ENCODE measurements at places on chromosomes 12 and 14. TPM values are rescaled to one million over a fixed set of nuclear protein-coding genes. Genes with fewer than 3 reads are reported as not detected.
A peak's percentile ranks its signal among the peaks of the same experiment; 100 is the strongest.

SLC39A2 gene
- total RNA-seq = not detected

ALDH1L2 gene
- total RNA-seq = 1.1 TPM

SLC22A17 gene
- total RNA-seq = not detected

INHBE gene
- not detected for total RNA-seq

FITM1 gene
- 2.3 TPM for total RNA-seq

SIX4 gene
- not detected for total RNA-seq

KRT78 gene
- total RNA-seq = not detected

CAPZA3 gene
- total RNA-seq = not detected

WNT1 gene
- 2.0 TPM for total RNA-seq

- no peak overlapping the region for H3K4me3 ChIP-seq
- peaks cover 7% of the 10 kb centered on the region for H3K36me3 ChIP-seq
- H3K27ac ChIP-seq = peak overlapping the region; percentile 54
- H3K4me1 ChIP-seq = peaks cover 41% of the 10 kb centered on the region
These were observed 38.3 kb downstream of the NIN start for GRCh38 chr14:50792634-50793068.

DNA sequence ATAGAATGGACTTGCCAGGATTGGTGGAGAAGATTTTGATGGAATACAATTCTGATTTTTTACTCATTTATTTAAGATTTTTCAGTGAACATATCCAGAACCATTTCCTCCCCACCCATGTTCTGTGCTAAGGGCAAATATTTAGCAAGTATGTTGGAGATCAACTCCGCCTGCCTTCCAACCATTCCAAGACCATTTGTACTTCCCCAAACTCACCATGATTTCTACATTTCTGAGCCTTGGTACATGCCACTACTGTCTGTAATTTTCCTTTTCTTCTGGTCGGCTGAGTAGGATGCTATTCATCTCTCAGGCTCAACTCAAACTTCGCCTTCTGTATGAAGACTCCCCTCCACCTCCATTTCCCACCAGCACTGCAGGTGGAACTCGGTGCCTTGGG is 150.6 kb downstream of the NTF3 start:
- H3K27me3 ChIP-seq = no peaks in the 10 kb centered on the region
- H3K36me3 ChIP-seq = no peaks in the 10 kb centered on the region
- H3K4me1 ChIP-seq = no peaks in the 10 kb centered on the region
- DNase-seq = no peak

DNA sequence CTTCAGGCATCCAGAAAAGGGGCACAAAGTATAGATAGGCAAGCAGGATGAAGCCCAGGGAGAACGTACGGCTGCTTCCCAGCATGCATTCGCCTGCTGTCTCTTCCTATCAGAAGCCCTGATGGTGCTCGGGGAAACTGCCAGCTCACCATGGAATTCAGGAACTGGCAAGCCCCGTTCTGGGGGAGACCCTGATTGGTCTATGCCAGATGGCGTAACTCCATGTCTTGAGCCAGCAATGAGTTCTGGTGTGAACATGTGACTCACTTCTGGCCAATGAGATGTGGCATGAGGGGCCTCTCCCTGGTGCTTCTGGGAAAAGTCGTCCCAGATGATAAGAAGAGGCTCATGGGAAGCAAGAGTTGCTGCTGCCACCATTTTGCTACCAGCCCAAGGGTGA is 270.8 kb downstream of the BCL11B start:
- no peak for DNase-seq
- H3K4me3 ChIP-seq = no peak overlapping the region
- no peak overlapping the region for H3K27ac ChIP-seq
- H3K36me3 ChIP-seq = no peaks in the 10 kb centered on the region
- H3K4me1 ChIP-seq = no peaks in the 10 kb centered on the region

DNA sequence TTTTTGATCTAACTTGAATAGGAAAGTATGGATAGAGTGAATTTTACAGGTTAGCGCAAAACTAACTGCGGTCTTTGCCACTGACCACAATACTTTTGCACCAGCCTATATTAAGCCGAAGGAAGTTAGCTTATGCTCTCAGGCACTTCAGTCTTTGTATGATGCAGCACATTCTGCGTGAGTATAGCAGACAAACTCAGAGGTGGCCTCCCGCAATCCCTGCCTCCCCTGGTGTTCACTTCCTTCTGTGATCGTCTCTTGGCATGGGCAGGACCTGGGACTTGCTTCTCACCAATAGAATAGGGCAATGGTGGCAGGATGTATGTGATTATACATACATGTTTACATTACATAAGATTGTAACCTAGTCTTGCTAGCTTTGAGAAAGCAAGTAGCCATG is 10.3 kb upstream of the SLC6A13 start:
- H3K4me1 ChIP-seq = no peaks in the 10 kb centered on the region
- H3K36me3 ChIP-seq = no peaks in the 10 kb centered on the region
- no peak overlapping the region for H3K27ac ChIP-seq
- no peaks in the 10 kb centered on the region for H3K27me3 ChIP-seq
- no peak overlapping the region for H3K4me3 ChIP-seq

DNA sequence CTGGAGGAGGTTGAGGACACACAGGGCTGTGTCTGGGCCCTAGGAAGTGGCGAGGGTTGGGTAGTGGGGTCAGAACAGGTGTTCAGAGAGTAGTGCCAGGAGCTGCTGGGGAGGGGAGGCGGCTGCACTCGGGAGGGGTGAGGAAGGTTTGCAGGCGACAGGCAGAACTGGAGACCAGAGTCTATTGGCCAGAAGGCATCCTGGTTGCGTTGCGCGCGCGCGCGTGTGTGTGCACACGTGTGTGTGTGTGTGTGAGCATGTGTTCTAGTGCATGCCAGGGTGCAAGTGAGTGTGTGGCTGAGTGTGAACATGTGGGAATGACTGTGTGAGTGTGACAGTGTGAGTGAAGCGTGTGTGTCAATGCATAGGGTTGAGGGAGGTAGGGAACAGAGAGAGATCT is 86.4 kb downstream of the CCDC92 start:
- no peak for DNase-seq
- H3K36me3 ChIP-seq = no peaks in the 10 kb centered on the region
- H3K4me3 ChIP-seq = no peak overlapping the region
- no peaks in the 10 kb centered on the region for H3K4me1 ChIP-seq
- H3K27ac ChIP-seq = no peak overlapping the region
- H3K27me3 ChIP-seq = peaks cover 3% of the 10 kb centered on the region

DNA sequence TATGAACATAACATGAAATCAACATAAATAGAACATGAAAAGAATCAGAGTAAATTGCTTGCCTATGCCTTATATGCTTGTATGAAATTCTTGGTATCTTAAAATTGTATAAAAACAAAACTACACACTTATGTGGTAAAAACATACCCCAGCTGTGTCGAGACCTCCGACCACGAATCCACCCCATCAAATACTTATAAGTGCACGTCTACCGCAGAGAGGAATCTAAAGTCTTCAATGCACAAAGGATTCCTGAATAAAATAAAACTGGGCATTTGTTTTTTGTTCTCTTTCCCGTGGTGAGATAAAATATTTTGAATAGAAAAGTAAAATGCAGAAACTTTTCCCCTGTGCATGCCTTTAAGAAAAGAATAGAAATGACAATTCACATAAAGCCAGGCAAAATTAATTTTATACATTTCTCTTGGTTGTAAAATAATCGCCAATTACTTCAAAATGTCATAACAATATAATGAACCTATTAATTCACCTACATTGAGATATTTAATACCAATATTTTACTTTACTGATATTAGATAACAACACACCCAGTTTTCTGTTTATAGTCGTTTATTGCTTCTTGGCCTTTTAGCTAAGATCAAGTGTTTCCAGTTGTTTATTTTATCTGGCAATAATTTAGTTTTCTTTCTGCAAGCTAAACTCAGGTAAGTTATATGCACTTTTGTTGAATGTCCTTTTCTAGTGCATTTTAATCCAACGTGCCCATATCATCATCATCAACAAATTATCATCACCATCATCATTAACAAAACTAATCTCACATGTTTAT is 1.0 kb downstream of the KLRK1 start:
- peak overlapping the region; percentile 86 for H3K27ac ChIP-seq
- no peak for DNase-seq
- peaks cover 51% of the 10 kb centered on the region for H3K36me3 ChIP-seq
- H3K27me3 ChIP-seq = no peaks in the 10 kb centered on the region
- peaks cover 11% of the 10 kb centered on the region for H3K4me1 ChIP-seq

DNA sequence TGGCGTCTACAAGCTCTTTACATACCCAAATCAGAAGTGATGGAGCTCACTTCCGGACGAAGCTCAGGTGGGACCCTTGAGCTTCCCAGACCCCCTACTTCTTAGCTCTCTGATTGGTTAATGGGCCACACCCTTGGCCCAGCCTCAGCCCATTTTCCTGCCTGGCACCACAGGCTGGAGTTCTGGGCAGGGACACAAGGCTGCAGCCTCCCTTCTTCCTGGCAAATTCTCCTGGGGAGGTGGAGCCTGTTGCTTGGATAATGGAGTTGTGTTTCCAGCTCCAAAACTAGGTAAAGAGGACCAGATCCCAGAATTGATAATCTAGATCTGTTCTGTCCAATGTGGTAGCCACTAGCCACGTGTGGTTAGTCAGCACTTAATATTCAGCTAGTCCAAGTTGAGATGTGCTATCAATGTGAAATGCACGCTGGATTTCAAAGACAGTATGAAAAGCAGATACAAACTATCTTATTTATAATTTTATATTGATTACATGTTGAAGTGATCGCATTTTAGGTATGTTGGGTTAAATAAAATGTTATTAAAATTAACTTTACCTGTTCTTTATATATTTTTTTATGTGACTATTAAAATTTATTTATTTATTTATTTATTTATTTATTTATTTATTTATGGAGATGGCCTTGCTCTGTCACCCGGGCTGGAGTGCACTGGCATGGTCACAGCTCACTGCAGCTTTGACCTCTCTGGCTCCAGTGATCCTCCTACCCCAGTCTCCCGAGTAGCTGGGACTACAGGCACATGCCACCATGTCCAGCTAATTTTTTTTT is 12.6 kb upstream of the FAIM2 start:
- no peak overlapping the region for H3K4me3 ChIP-seq
- no peak overlapping the region for H3K27ac ChIP-seq
- H3K4me1 ChIP-seq = no peaks in the 10 kb centered on the region
- H3K36me3 ChIP-seq = no peaks in the 10 kb centered on the region

- no peak overlapping the region for H3K4me3 ChIP-seq
- H3K36me3 ChIP-seq = peaks cover 17% of the 10 kb centered on the region
- no peak overlapping the region for H3K27ac ChIP-seq
These were observed 56.4 kb downstream of the UBR7 start for GRCh38 chr14:93263416-93263815.

- no peaks in the 10 kb centered on the region for H3K27me3 ChIP-seq
- H3K4me1 ChIP-seq = no peaks in the 10 kb centered on the region
- H3K36me3 ChIP-seq = peaks cover 4% of the 10 kb centered on the region
These were observed 50.2 kb downstream of the TTLL5 start for GRCh38 chr14:75711105-75711795.

GRCh38 chr12:9144730-9145106 is 29.0 kb upstream of the A2M start:
- DNase-seq = no peak
- no peaks in the 10 kb centered on the region for H3K27me3 ChIP-seq
- H3K27ac ChIP-seq = no peak overlapping the region
- no peaks in the 10 kb centered on the region for H3K36me3 ChIP-seq
- H3K4me3 ChIP-seq = no peak overlapping the region

- H3K4me3 ChIP-seq = no peak overlapping the region
- H3K4me1 ChIP-seq = no peaks in the 10 kb centered on the region
- no peak for DNase-seq
- H3K36me3 ChIP-seq = no peaks in the 10 kb centered on the region
These were observed 56.2 kb downstream of the MIPOL1 start for GRCh38 chr14:37253905-37254304.

GRCh38 chr12:93098077-93098476 is 169.0 kb upstream of the EEA1 start:
- H3K27ac ChIP-seq = no peak overlapping the region
- peak; percentile 81 for DNase-seq
- no peaks in the 10 kb centered on the region for H3K36me3 ChIP-seq
- no peak overlapping the region for H3K4me3 ChIP-seq

GRCh38 chr14:54774824-54775223 is 127.8 kb downstream of the GCH1 start:
- peaks cover 37% of the 10 kb centered on the region for H3K4me1 ChIP-seq
- no peaks in the 10 kb centered on the region for H3K36me3 ChIP-seq
- no peak overlapping the region for H3K27ac ChIP-seq
- H3K27me3 ChIP-seq = peaks cover 13% of the 10 kb centered on the region
- H3K4me3 ChIP-seq = no peak overlapping the region

GRCh38 chr12:46200551-46200950 is 68.3 kb downstream of the SLC38A1 start:
- no peak overlapping the region for H3K4me3 ChIP-seq
- no peak overlapping the region for H3K27ac ChIP-seq
- H3K4me1 ChIP-seq = no peaks in the 10 kb centered on the region

DNA sequence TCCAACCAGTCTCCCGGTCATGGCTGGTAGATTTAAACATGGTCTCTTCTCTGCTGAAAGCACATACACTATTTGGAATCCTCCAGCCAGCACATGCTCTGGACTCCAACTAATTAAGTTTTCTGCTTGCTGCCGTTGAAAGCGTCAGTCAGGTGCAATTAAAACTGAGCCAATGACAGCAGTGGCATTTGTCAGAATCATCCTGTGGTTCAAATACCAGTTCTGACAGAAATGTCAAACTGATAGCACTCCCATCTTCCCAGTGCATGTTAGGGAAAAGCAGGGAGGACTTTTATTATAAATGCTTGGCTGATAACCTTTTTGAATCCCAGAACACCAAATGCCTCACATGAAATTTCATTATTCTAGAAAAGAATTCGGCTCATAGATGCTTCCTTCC is 401.8 kb downstream of the PDZRN4 start:
- DNase-seq = no peak
- H3K4me3 ChIP-seq = no peak overlapping the region
- H3K27me3 ChIP-seq = no peaks in the 10 kb centered on the region
- H3K27ac ChIP-seq = no peak overlapping the region
- H3K4me1 ChIP-seq = no peaks in the 10 kb centered on the region
- H3K36me3 ChIP-seq = no peaks in the 10 kb centered on the region

- no peak overlapping the region for H3K27ac ChIP-seq
- no peaks in the 10 kb centered on the region for H3K36me3 ChIP-seq
- DNase-seq = no peak
- H3K4me3 ChIP-seq = no peak overlapping the region
These were observed 7.6 kb upstream of the STAT6 start for GRCh38 chr12:57118711-57119271.

DNA sequence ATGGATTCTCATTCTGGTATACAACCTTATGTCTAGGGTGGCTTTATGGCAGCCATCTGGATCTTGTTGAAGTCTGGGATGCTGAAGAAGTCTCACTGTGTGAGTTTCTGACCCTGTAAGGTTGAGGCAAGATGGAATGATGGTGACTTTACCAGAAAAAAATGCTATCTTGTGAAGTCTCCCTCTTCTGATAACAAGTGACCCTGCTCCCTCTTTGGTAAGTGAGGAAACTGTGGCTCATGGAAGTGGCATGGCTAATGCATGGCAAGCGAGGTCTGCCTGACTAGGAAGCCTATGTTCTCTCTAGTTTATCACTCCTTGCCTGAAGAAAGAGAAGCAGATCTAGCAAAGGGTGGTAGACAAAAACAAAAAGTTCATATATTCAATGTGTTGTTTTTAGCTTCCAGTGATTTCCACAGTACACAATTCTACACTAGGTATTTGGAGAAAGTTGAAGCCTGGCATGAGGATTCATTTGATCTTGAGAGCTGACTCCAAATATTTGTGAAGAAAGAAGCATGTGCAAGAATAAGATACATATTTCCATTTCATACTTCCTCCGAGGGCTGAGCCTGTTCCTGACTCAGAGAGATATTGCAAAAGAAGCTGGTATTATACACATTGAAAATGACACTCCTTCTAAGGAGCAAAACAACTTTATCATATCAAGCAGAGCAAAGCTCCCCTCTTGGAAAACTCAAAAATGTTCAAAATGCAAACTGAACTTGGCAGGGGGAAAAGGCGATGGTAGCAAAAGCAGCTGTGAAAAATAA is 63.6 kb downstream of the HELB start:
- DNase-seq = no peak
- no peaks in the 10 kb centered on the region for H3K4me1 ChIP-seq
- peaks cover 2% of the 10 kb centered on the region for H3K36me3 ChIP-seq
- no peaks in the 10 kb centered on the region for H3K27me3 ChIP-seq
- H3K27ac ChIP-seq = no peak overlapping the region
- H3K4me3 ChIP-seq = no peak overlapping the region
